ENCODE measurements at places on chromosomes 16 and 17.

- DNase-seq, result no peak
These were observed 169.8 kb downstream of the MRTFB start for GRCh38 chr16:14240964-14241363.

DNA sequence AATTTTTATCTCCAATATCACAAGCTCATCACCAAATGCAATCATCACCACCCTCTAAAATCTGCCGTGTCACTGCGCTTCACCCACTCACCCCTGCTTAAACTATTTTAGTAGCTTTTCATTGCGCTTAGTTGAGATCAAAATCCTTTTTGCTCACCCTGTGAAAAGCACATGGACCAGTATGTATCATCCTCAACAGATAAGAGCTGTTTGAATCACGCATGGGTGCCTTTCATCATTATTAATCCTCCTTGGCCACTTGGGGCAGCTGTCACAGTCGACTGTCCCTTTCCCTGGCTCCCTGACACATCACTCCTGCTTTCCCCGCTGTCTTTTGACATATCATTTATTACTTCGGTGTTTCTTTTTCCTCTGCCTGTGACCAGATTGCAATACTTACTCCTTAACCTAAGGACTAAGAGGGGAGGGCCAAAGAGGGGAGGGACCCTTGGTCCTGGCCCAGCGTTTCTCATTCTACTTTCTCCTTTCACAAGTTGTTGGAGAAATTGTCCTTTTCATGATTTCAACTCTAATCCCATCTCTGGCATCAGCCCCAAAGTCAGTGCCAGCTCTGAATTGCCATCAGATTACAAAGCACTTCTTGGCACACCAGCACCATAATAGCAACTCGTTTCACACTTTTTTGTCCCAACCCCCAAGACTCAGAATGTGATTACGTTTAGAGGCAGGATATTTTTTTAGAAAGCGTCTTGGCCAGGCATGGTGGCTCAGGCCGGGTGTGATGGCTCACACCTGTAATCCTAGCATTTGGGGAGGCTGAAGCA, 8.6 kb upstream of the KDM6B start:
- DNase-seq, result no peak

DNA sequence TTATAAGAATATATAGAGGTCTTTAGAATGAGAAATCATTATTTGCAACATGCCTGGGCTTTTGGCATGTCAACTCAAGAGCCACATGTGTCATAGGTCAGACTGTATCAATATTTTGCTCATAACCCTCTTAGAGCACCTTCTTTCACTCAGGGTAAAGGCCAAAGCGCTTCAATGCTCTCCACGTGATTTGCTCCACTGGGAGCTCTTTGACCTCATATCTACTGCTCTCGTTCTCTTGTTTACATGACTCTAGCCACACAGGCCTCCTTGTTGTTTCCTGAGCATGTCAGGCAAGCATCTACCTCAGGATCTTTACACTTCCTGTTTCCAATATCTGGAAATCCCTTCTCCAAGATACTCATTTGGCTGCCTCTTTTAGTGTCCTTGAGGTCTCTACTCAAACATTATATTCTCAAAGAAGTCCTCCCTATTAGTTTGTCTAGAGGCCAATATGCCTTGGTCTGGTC, 148.4 kb downstream of the TOX3 start:
- no peak for DNase-seq

DNA sequence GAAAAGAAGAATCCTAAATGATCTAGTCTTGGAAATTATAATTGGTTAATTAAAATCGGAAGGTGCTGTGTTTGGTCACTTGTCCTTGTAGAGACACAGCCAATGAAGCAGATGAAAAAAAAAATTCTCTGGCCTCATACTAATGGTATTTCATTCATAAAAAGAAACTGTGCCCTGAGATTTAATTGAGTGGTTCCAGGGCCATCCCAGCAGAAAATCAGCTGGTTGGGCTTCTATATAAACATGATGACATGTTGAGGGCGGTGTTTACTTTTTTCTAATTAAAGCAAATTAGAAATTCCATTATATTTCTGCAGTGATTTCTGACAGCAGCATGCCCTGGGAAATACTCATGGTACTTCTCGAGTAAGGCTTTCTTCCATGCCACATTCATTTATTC, 191.9 kb upstream of the KCNJ16 start:
- DNase-seq, result no peak

- no peak for DNase-seq
These were observed 5.3 kb downstream of the DEF8 start for GRCh38 chr16:89953671-89954406.

DNA sequence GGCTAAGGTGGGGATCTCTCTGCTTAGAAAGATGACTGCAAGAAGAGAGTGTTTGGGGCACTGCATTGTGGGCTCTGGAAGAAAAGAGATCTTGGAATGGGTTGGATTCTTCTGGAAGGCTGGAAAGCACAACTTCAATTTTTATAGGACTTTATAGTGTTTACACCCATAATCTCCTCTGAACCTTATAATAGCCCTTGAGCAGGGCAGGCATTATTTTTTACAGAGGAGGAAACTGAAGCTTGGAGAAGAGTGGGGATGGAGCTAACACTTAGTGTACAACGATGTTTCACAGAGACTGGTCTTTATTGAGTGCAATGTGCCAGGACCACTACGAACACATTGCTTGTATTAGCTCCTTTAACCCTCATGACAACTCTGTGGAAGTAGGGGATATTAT, 10.4 kb downstream of the TNS4 start:
- DNase-seq, result no peak

DNA sequence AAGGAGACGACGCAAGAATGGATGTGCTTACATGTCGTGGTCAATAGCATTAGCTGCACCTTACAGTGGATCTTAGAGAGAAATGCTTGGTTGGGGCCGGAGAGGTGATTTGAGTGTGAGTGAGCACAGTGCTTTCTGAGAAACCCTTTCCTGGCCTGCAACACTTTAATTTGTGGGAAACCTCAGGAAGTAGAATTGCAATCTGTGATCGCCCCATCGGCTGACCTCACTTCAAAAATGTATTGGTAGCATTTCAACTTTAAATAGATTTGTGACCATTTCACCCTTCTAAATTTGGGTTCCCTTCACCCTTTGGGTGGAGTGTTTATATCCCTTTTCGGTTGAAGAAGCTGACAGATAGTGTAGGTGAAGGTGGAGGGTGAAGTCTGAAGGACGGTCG, 13.2 kb downstream of the PRKCB start:
- no peak for DNase-seq

- DNase-seq, result no peak
These were observed 261.1 kb downstream of the C16orf95 start for GRCh38 chr16:87056083-87056482.

All from hematopoietic multipotent progenitor cell treated with erythropoietin and hydrocortisone succinate and interleukin-3 and kit ligand, for 15 days (in vitro differentiated cells).